ENCODE measurements at places on chromosomes 12 and 14.

GRCh38 chr14:101120641-101121507, 217.4 kb upstream of the RTL1 start:
- no peak for DNase-seq

DNA sequence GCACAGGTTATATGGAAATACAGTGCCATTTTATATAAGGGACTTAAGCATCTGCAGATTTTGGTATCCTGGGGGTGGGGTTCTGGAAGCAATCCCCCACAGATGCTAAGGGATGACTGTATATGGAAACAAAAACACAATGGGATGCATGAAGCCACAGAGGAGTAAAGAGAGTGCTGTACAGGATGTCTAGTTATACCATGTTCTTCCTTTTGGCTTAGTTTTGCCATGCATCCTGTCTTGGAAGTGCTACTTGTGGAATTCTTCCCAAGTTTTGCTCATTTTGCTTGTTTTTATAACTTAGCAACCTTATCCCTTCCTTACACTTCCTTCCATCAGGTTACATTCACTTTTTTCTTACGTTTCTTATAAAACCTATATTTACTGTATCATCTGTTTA, 55.6 kb downstream of the TRMT5 start:
- no peak for DNase-seq

GRCh38 chr12:96828169-96828789, 78.8 kb upstream of the NEDD1 start:
- DNase-seq, result no peak

- no peak for DNase-seq
These were observed 68.7 kb downstream of the PTPRQ start for GRCh38 chr12:80512781-80513180.

GRCh38 chr12:3308609-3309008, 182.4 kb upstream of the PRMT8 start:
- DNase-seq, result no peak

DNA sequence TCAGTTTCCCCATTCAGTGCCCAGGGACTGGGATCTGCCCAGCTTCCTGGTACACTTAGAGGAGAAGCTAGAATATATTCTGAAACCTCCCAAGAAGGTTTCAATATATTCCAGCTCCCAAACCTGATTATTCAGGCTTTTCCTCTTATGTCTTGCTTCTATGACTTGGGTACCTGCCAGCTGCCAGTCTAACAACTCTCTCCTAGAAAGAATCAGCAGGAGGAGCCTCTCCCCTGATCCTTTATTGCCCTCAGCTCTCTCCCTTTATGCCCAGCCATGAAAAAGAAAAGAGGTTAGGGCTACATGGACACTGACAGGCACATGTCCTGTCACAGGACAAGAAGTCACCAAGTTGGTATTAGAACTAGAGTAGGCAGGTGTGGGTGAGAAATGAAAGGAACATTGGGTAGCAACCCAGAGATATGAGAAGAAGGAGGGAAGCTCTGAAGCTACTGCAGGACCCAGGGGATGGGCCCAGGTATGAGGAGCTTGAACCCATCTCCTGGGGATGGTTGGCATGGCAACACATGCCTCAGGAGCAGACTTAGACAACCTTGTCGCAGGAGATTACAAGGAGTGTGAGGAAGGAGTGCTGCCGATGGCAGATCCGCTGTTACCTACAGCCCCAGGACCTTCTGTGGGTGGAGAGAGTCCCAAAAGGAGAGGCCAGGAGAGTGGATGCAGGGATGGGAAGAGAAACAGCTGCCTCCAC, 2.0 kb upstream of the CACNB3 start:
- DNase-seq, result no peak
